ENCODE measurements at places on chromosomes 4 and X. TPM values are rescaled to one million over a fixed set of nuclear protein-coding genes. Genes with fewer than 3 reads are reported as not detected.

DUSP21 gene
- total RNA-seq: not detected

GRCh38 chr4:184284336-184284690 lies 66.6 kb upstream of the ENPP6 start:
- H3K36me3 ChIP-seq: no peaks in the 10 kb centered on the region
- H3K27ac ChIP-seq: no peak overlapping the region
- H3K4me3 ChIP-seq: no peak overlapping the region
- no peaks in the 10 kb centered on the region for H3K4me1 ChIP-seq
- no peak for DNase-seq
- H3K27me3 ChIP-seq: no peaks in the 10 kb centered on the region

- no peak within 1 kb of the TSS for H3K4me3 ChIP-seq
- DNase-seq: no peak
- no peak within 1 kb of the TSS for H3K27ac ChIP-seq
- H3K27me3 ChIP-seq: no peaks in the 10 kb centered on the region
Observed at GRCh38 chr4:70721747-70722146, at the start of gene RUFY3. Gene RUFY3, plus strand, starts transcription at chr4:70721964. Its CDS starts 610 bp downstream, at chr4:70722574.

- no peaks in the 10 kb centered on the region for H3K4me1 ChIP-seq
- DNase-seq: no peak
- H3K4me3 ChIP-seq: no peak overlapping the region
- H3K27ac ChIP-seq: no peak overlapping the region
- peaks cover 29% of the 10 kb centered on the region for H3K27me3 ChIP-seq
- H3K36me3 ChIP-seq: no peaks in the 10 kb centered on the region
Observed at GRCh38 chrX:40434947-40435346, 145.8 kb upstream of the ATP6AP2 start.

- DNase-seq: no peak
- H3K4me1 ChIP-seq: peaks cover 11% of the 10 kb centered on the region
- H3K36me3 ChIP-seq: no peaks in the 10 kb centered on the region
- no peak overlapping the region for H3K4me3 ChIP-seq
- H3K27ac ChIP-seq: no peak overlapping the region
Observed at GRCh38 chr4:81785338-81785737, 313.6 kb upstream of the RASGEF1B start.

SLC16A2 gene
- 13.7 TPM for total RNA-seq

KIAA1210 gene
- total RNA-seq: not detected

DNA sequence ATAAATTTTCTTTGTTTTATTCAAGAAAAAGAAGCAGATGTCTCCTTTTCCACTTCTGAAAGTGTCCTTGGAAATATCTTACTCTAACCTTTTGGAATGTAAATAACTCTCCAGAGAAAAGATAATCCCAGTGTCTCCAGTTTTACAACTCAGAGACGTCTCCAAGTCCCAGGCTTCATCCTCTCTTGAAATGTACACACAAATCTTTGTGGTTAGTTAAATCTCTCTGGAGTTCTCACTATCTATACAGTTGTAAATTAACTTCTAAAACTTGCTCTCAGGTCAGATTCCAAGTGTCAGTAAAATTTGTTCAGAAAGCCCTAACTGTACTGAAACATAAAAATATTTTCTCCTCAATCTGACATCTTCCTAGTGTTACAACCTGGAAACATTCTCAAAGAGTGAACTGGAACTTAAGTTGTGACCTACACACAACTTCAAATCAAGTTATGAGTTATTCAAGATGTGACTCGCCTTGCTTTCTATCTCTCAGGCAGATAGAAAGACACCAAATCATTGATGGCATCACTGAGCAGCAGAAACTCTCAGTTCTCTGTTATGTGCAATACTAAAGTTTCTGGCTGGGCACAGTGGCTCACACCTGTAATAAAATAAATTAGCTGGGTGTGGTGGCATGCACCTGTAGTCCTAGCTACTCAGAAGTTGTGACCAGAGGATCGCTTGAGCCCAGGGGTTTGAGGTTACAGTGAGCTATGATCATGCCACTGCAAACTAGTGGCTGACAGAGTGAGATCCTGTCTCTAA lies 284.2 kb downstream of the RCHY1 start:
- H3K27me3 ChIP-seq: no peaks in the 10 kb centered on the region
- no peaks in the 10 kb centered on the region for H3K4me1 ChIP-seq
- no peak for DNase-seq

DNA sequence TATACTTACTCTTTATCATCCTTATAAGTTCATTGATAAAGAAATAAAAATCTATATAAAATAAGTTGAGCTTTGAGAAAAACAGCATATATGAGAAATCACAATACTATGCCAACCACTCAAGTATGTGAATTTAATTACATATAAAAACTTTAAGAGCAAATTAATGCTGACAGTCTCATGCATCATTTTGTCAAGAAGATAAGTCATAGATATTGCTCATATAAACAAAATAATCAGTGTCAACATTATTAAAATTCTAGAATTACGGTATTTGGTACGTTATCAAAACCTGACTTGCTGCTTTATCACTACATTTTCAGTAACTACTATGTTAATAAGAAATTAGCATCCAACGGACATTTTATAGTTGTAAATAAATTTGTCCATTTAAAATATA lies 111.2 kb downstream of the FBXO8 start:
- no peaks in the 10 kb centered on the region for H3K4me1 ChIP-seq
- no peak for DNase-seq

GRCh38 chr4:153341575-153342090 lies 2.9 kb upstream of the MND1 start:
- H3K4me1 ChIP-seq: peaks cover 12% of the 10 kb centered on the region
- no peaks in the 10 kb centered on the region for H3K27me3 ChIP-seq
- no peak overlapping the region for H3K4me3 ChIP-seq
- H3K36me3 ChIP-seq: no peaks in the 10 kb centered on the region
- no peak overlapping the region for H3K27ac ChIP-seq
- DNase-seq: peak; percentile 67

- no peak overlapping the region for H3K4me3 ChIP-seq
- H3K27ac ChIP-seq: peak overlapping the region; percentile 88
- H3K27me3 ChIP-seq: no peaks in the 10 kb centered on the region
- DNase-seq: no peak
- peaks cover 27% of the 10 kb centered on the region for H3K36me3 ChIP-seq
- peaks cover 58% of the 10 kb centered on the region for H3K4me1 ChIP-seq
Observed at GRCh38 chr4:107854356-107855022, 29.8 kb downstream of the SGMS2 start.

- no peak overlapping the region for H3K4me3 ChIP-seq
- no peak overlapping the region for H3K27ac ChIP-seq
- H3K27me3 ChIP-seq: peaks cover 66% of the 10 kb centered on the region
- peaks cover 6% of the 10 kb centered on the region for H3K4me1 ChIP-seq
- DNase-seq: peak; percentile 55
Observed at GRCh38 chrX:13852001-13852695, 35.3 kb upstream of the GPM6B start.

RIPPLY1 gene
- total RNA-seq: not detected

GRCh38 chr4:8772499-8773123 lies 99.0 kb downstream of the HMX1 start:
- no peaks in the 10 kb centered on the region for H3K36me3 ChIP-seq
- no peaks in the 10 kb centered on the region for H3K27me3 ChIP-seq
- no peak for DNase-seq
- no peak overlapping the region for H3K27ac ChIP-seq
- H3K4me1 ChIP-seq: no peaks in the 10 kb centered on the region

DNA sequence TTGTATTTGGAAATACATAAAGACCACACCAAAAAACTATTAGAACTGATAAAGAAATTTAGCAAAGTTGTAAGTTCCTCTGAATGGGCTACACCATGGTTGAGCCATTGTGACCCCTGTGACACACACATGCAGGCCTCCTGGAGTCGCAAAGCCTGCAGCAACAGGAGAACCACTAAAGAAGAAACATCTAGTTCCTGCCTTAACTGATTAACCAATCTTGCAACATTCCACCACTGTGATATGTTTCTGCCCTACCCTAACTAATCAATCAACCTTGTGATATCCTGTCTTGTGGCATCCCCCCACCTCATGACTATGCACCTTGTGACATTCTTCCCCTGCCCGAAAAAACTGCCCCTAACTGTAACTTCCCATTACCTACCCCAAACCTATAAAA lies 401.8 kb downstream of the PRDM5 start:
- H3K27ac ChIP-seq: no peak overlapping the region
- H3K4me1 ChIP-seq: no peaks in the 10 kb centered on the region
- DNase-seq: no peak
- H3K36me3 ChIP-seq: peaks cover 7% of the 10 kb centered on the region

MAP9 gene
- 13.2 TPM for total RNA-seq

DNA sequence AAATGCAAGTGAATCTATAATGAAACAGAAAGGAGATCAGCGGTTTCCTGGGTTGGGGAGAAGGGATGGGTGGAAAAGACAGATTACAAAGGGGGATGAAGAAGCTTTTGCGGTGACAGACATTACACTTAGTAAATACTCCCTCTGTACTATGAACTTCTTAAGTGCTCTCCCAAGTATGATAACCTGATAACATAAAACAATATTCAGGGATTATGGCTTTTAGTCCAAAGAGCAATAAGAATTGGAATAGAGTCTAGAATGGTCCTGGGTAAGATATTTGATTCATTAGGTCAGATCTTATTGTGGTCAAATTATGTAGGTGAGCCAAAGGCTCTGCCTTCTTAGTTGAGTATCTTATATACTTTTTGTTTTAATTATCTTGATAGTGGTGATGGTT lies 9.2 kb downstream of the LRRC66 start:
- no peaks in the 10 kb centered on the region for H3K27me3 ChIP-seq
- no peak for DNase-seq
- H3K36me3 ChIP-seq: no peaks in the 10 kb centered on the region
- no peaks in the 10 kb centered on the region for H3K4me1 ChIP-seq
- H3K4me3 ChIP-seq: no peak overlapping the region

- no peak for DNase-seq
- H3K4me3 ChIP-seq: no peak overlapping the region
- H3K4me1 ChIP-seq: no peaks in the 10 kb centered on the region
- no peaks in the 10 kb centered on the region for H3K27me3 ChIP-seq
- H3K27ac ChIP-seq: no peak overlapping the region
- H3K36me3 ChIP-seq: no peaks in the 10 kb centered on the region
Observed at GRCh38 chr4:53026233-53026632, 164.1 kb downstream of the RASL11B start.

DNA sequence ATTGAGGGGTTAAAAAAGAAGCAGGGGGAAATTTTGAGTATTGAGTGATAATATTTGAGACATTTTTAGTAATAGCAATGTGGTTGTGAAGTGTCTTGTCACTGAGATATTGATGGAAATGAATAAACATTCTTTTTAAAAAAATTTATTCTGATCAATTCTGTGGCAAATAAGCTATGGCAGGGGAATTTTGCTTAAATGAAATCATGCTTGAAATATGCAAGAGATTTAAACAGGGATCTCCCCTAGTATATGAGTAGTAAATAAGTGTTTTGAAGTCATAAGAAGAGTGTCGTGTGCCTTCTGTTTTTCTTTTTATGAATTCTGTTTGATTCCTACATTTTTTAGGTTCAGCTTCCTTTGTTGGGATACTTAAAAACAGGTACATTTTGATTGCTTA lies 23.2 kb downstream of the IL15 start:
- H3K27ac ChIP-seq: no peak overlapping the region
- no peak overlapping the region for H3K4me3 ChIP-seq
- no peaks in the 10 kb centered on the region for H3K4me1 ChIP-seq

Measured in MCF 10A (cell line).